NCI-H345 (cell line): ENCODE measurements at places on chromosomes 7 and 10.
A peak's percentile ranks its signal among the peaks of the same experiment; 100 is the strongest.

DNA sequence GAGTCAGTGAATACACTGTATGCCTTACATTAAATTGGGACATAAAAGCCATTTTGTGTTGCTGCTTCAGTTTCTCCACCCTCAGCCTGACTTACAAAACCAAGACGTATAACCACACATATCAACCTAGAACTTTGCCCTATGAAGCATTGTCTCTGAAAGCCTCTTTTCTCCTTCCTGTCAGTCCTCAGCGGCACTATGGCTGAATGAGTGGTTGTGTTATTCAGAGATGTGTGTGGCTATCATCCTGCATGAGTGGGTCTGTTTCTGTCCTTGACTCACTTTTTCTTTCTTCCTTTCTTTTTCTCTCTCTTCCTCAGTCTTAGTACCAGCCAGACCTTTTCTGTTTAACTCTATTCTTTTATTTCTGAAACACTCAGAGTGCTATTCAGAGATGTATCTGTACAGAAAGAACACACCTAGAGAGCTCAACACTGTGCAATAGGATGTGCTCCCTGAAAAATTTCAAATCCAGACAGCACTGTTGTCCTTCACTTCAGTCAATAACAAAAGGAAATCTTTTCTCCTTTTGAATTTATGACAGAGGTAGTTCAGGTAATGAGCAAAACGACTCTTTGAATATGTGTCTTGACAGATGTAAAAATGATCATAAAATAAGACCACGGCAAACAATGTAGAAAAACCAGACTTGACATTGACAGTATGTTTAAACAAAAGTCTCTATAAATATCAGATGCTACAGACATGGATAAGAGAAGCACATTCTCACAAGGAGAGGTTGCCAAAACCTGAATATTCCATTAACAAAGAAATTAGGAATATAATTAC is 163.3 kb upstream of the FEZF1 start:
- DNase-seq: no peak

DNA sequence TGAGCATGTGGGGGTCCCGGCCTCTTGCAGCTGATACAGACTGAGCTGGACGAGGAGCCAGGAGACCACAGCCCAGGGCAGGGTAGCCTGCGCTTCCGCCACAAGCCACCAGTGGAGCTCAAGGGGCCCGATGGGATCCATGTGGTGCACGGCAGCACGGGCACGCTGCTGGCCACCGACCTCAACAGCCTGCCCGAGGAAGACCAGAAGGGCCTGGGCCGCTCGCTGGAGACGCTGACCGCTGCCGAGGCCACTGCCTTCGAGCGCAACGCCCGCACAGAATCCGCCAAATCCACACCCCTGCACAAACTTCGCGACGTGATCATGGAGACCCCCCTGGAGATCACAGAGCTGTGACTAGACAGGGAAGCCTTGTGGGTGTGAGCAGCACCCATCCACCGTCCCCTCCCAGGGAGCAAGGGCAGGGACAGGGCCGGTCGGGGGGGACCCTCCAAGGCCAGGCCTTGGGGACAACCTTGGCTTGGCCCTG is 36.1 kb downstream of the PSAP start:
- no peak for DNase-seq

- DNase-seq: no peak
Measured at GRCh38 chr10:20473023-20473760, 423.9 kb downstream of the NEBL start.

- peak; percentile 73 for DNase-seq
Measured at GRCh38 chr10:11863353-11864109, 40.4 kb downstream of the PROSER2 start.

DNA sequence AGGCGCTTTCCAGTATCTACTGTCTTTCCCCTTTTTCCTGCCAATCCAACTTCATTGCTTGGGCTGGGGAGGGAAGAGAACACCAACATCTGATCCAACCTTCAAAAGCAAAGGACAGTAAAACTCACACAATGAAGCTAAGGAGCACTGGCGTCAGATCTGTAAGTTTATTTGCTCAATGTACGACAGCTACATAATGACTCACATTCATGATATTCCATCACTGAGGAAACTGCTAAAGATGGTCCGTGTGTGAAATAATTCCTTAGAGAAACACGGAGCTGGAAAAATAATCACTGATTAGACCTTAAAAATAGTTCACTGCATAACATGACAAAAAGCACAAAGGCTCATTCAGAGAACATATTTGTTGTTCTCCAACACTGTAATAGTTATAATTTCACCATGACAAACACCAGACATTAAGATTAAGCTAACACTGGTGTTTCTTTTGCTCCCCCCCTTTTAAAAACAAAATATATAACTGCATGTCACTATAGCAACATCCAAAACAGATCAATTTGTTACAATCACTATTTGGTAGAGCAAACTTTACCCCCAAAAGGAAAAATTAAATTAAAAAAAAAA is 24.3 kb downstream of the HSPB1 start:
- no peak for DNase-seq

DNA sequence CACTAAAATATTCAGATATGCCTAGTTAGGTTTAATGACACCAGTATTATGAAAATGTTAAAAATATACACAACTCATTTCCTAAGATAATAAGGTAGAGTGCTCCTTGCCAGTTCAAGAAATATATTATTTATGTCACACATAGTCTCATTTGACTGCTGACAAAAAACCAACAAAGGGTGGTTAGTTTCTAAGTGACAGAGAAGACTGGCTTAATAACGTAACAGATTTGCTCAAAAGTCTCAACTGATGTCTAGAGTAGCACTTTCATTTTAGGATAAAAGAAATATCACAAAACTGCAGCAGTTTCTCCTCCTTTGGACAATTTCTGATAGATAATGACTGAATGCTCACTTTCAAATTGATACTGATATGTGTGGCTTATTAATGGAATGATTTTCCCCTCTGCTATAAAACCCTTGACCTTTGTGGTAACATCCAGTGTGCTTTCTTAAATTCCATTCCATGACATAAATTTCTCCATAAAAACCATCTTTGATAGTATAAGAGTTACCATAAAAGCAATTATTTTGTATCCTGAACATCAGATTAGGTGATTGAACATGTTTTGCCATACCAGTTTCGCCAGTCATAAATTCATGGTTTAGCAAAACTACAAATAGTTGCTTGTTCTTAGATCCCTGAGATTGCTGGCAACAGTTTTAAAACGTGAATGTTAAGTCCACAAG is 94.2 kb downstream of the NRBF2 start:
- DNase-seq: no peak

- DNase-seq: no peak
Measured at GRCh38 chr10:49312246-49312869, 13.4 kb downstream of the C10orf71 start.

DNA sequence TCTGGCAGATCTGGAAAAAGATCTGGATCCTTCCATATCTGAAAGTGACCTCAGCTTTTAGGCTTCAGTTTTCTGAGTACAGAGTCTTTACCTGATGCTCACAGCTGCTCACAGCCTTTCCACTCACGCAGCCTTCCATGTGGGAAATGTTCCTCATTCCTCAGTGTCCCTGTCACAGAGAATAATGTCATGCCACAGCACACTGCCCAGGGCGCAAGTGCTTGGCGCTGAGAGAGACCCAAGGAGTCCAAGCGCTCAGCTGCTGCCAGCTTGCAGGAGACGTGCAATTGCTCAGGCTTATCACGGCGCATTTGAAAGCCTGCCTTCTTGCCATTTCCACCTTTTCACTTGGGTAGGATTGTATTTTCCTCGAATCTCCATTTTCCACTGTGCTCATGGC is 271.9 kb upstream of the MKI67 start:
- DNase-seq: no peak

DNA sequence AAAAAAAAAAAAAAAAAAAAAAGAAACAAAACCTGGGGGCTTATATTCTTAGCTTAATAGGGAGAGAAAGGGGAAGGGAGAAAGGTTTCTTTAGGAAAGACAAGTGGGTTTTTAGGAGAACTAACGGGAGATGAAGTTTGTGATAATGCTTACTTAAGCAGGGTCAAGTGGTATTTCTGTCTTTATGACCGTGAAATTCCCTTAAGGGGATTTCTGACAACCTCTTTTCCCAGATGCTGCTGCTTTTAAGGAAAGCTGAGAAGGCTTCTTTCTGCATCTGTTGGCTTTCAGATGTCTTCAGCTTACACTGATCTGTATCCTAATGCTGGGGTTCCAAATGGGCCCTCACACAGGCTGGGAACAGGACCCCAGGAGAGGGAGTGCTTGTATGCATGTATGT is 42.6 kb downstream of the ADAMTS14 start:
- no peak for DNase-seq

DNA sequence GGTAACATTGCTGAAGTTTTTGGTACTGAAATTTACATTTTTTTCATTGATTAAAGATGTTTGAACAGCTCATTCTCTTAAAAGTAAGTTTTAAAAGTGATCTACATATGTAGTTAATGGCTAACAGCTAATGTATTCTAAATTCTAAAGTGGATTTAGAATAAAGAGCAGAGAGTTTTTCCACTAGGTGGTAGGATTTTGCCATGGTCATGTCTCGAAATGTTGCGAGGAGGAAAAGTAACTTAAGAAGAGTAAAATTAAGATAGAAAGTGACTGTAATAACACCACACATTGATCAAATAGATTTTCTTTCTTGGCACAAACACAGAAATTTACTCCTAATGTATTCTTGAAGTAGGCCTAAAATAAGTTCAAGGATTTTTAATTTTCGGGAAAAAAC is 19.8 kb downstream of the LSMEM1 start:
- no peak for DNase-seq

DNA sequence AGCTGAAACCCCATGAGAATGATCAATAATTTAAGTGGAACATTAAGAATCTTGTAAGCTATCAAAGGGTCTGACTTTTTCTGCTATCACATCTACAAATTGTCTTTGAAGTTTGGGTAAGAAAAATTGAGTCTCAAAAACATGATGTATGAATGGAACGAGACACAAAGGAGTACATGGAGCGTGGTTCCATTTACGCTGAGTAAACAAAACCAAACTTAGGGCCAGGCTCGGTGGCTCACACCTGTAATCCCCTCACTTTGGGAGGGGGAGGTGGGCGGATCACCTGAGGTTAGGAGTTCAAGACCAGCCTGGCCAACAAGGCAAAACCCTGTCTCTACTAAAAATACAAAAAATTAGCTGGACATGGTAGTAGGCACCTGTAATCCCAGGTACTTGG is 24.3 kb downstream of the SMC3 start:
- no peak for DNase-seq

- no peak for DNase-seq
Measured at GRCh38 chr7:144497282-144497681, 93.8 kb upstream of the NOBOX start.

DNA sequence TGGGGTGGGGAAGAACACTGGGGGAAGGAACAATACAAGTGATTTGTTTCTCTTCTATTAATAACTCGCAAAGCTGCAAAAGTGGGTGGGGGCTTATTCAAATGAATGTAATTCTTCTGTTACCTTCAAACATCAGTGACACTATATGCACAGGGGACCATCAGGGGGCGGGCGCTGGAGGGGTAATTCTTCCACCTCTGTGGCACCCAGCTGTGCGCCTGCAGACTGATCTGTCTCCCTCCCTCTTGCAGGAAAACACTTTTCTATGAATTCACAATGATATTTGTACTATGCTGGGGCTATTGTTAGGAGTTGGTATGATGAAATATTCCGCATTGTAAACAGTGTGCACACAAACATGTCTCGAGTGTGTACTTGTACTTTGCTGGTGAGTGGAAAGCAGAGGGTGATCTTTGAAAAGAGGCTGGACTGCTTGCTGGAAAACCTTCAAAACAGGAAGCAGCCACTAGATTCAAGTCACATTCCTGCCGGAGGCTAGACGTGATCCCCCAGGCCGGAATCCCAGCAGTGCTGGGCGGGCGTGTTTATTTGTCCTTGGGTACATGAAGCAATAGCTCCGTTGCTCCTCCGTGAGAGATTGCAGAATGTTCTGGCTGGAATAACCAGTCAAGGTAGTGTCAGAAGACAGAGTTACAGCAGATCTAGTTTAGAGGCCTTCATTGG is 15.8 kb upstream of the BNIP3 start:
- peak; percentile 75 for DNase-seq

GRCh38 chr10:124532106-124532641 is 70.6 kb downstream of the LHPP start:
- DNase-seq: no peak

GRCh38 chr7:144842377-144842851 is 6.6 kb upstream of the TPK1 start:
- no peak for DNase-seq

- DNase-seq: peak; percentile 13
Measured at GRCh38 chr7:7099584-7100014, 82.7 kb upstream of the C1GALT1 start.

- no peak for DNase-seq
Measured at GRCh38 chr7:99004216-99004615, 125.9 kb downstream of the TRRAP start.

- DNase-seq: no peak
Measured at GRCh38 chr7:16770657-16771329, 17.2 kb downstream of the TSPAN13 start.

GRCh38 chr10:118139321-118139720 is 92.6 kb upstream of the RAB11FIP2 start:
- DNase-seq: no peak

DNA sequence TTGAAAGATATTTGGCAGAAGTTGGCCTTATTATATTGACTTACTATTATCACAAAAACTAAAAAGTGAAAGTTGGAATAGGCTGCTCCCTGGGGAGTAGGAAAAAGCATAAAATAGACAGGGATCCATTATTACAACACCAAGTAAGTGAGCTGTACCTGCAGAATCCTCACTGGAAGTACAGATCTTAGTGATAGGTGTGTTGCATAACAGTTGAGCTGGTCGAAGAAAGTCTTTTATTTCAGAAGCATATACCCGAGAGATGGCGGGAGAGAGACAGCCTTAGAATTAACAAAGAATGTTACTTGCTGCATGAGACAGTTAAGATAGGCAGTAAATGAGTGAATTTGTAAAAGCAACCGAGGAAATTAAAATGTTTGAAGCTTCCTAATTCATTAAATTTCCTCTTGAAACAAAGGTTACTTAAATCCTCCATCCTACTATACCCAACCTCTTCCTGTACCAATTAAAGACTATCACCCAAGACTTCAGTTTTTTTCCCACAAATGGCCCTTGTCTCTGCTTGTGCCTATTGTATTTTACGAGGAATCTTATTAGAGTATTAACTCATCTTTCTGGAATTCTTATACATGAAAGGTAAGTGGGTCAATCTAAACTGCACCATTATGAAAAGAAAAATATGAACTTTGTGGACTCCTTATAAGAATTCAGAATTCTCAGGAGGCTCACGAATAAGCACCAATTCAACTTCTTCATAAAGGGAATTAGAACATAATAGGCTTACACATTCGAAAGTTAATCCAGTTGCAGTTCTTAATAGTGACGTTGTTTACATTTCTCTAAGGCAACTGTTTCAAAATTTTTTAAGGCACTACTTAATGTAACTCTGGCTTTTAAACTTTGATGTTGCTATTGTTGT is 56.2 kb downstream of the CREM start:
- DNase-seq: no peak

DNA sequence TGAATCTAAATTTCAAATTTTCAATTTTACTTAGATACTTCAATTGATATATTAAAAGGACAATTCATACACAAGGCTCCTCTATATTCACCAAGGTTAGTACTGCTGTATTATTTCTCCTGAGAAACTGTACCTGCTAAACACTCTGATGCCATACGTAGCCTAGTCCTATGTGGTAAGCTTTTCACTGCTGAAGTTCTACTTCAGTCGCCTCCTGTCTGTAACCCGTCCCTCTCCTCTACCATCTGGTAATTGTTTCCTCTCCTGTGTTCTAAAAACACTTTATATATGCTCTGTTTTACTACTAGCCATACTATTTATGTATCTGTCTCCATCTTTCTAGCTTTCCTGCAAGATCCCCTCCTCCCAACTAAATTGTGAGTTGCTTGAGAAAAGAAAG is 20.2 kb downstream of the PDZD8 start:
- DNase-seq: no peak
